Immature natural killer cell (primary cell): ENCODE measurements at places on chromosomes 5 and 9. TPM values are rescaled to one million over a fixed set of nuclear protein-coding genes. Genes with fewer than 3 reads are reported as not detected.

Gene DOCK2
- 42.4 TPM for polyA plus RNA-seq

- peak; percentile 67 for DNase-seq
- peaks cover 25% of the 10 kb centered on the region for H3K27me3 ChIP-seq
- H3K27ac ChIP-seq = peak overlapping the region; percentile 95
- peaks cover 14% of the 10 kb centered on the region for H3K36me3 ChIP-seq
- H3K4me3 ChIP-seq = peak overlapping the region; percentile 97
- peaks cover 42% of the 10 kb centered on the region for H3K4me1 ChIP-seq
Observed at GRCh38 chr5:172187118-172188032, 649 bp downstream of the STK10 start.

DNA sequence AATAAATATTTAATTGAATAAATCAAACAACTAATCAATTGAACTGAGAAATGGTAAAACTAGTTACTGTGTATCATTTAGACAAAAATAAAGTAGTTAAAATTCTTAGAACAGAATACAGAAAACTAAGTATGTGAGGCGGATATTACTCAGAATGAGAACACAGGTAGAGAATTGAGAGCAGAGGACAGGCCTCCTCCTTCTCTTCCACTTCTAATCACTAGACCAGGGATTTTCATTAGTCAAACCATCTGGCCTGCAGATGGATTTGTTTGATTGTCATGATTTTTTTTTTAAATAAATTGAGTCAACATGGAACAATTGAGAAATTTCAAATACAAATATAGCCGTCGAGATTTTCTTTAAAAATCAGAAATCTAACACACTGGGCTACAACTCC, 198.6 kb upstream of the HMHB1 start:
- no peak overlapping the region for H3K27ac ChIP-seq
- no peaks in the 10 kb centered on the region for H3K36me3 ChIP-seq
- H3K4me1 ChIP-seq = no peaks in the 10 kb centered on the region
- H3K27me3 ChIP-seq = peaks cover 2% of the 10 kb centered on the region
- no peak for DNase-seq
- H3K4me3 ChIP-seq = no peak overlapping the region

Gene JADE2
- 10.1 TPM for polyA plus RNA-seq

Gene CCL21
- polyA plus RNA-seq = not detected

Gene ZNF454
- polyA plus RNA-seq = not detected

DNA sequence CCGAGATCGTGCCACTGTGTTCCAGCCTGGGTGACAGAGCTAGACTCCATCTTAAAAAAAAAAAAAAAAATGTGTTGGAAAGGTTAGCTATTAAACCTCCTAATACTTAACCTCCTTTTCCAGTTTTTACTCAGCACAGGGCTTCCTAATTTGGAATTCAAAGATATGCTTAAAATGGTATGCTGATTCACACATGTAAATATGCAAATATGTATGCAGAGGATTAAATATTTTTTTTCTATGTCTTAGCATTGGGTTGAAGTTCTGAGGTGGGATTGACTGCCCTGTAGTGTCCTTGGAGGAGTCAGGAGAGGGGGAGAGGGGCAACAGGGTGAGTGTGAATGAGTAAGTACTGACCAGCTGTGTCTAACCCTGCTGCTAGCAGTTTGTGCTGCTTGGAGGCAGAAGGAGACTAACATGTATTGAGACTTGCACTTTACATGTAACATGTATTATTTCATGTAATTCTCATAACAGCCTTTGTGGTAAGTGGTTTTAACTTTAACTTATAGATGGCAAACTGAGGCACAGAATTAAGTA, 63.2 kb downstream of the SLC44A1 start:
- no peaks in the 10 kb centered on the region for H3K27me3 ChIP-seq
- H3K36me3 ChIP-seq = peaks cover 8% of the 10 kb centered on the region
- no peaks in the 10 kb centered on the region for H3K4me1 ChIP-seq
- no peak overlapping the region for H3K27ac ChIP-seq

DNA sequence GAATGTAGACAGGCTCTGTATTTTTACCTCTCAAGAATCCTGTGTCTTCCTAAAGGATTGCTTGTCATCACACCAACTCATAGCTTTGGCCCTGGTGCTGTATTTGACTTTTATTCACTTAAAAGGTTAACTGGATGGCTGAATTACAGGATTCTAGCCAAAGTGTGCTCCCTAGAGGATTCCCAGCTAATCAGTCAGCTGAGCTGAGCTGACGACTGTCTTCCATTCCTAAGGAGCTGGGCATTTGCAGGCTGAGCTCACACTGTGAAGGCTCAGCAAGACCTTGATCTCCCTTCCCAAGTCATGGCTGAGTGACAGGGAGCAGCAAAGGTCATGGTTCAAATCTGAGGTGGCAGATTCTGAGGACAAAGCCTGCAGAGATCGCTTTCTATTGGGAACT, 59.0 kb upstream of the PALM2AKAP2 start:
- no peak overlapping the region for H3K4me3 ChIP-seq
- H3K4me1 ChIP-seq = no peaks in the 10 kb centered on the region
- H3K27me3 ChIP-seq = no peaks in the 10 kb centered on the region
- H3K36me3 ChIP-seq = no peaks in the 10 kb centered on the region
- DNase-seq = no peak
- no peak overlapping the region for H3K27ac ChIP-seq

DNA sequence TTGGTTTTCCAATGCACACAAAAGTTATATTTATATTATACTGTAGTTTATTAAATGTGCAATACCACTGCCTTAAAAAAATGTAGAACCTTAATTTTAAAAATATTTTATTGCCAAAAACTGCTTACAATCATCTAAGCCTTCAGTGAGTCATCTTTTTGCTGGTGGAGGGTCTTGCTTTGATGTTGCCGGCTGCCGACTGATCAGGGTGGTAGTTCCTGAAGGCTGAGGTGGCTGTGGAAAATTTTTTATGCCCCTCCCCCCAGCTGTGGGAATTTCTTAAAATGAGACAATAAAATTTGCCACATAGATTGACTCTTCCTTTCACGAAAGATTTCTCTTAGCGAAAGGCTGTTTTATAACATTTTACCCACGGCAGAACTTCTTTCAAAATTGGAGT, 75.9 kb upstream of the SLC25A51 start:
- no peaks in the 10 kb centered on the region for H3K4me1 ChIP-seq
- H3K4me3 ChIP-seq = no peak overlapping the region
- H3K27ac ChIP-seq = no peak overlapping the region
- H3K36me3 ChIP-seq = no peaks in the 10 kb centered on the region
- no peaks in the 10 kb centered on the region for H3K27me3 ChIP-seq
- no peak for DNase-seq

DNA sequence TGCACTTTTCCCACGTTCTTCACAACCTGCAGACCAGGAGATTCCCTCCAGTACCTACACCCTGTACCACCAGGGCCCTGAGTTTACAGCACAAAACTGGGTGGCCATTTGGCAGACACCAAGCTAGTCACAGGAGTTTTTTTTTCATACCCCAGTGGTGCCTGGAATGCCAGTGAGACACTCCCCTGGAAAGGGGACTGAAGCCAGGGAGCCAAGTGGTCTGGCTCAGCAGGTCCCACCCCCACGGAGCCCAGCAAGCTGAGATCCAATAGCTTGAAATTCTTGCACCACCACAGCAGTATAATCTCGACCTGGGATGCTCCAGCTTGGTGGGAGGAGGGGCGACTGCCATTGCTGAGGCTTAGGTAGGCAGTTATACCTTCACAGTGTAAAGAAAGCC, 26.3 kb upstream of the SMC5 start:
- no peak for DNase-seq
- no peaks in the 10 kb centered on the region for H3K4me1 ChIP-seq
- H3K27me3 ChIP-seq = no peaks in the 10 kb centered on the region
- no peaks in the 10 kb centered on the region for H3K36me3 ChIP-seq

DNA sequence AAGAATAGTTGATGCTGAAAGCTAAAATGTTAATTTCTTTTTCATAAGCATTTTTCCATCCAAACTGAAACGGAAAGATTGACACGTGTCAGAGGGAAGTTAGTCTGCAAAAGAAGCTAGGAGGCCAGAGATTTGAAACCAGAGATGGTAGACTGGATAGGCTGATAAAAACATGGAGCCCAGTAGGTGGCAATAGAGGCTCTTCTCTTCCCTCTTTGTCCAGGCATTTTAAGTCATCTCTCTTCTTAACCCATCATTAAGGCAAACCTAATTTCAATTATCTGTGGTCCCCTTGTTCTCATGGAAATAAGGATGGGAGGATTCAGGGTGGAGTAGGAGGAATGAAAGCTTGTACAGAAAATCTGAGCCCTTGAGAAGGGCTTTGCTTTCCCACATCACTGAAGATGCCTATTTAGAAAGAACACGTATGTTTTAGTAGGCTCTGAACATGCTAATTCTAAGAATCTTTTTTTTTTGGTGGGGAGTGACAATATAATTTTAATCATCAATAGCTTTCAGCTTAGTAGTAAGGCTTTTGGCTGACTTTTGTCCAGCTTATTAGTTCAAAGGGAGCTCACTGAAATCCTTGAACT, 66.6 kb downstream of the ZNF474 start:
- no peak overlapping the region for H3K4me3 ChIP-seq
- H3K27me3 ChIP-seq = no peaks in the 10 kb centered on the region
- no peak overlapping the region for H3K27ac ChIP-seq
- H3K36me3 ChIP-seq = no peaks in the 10 kb centered on the region

DNA sequence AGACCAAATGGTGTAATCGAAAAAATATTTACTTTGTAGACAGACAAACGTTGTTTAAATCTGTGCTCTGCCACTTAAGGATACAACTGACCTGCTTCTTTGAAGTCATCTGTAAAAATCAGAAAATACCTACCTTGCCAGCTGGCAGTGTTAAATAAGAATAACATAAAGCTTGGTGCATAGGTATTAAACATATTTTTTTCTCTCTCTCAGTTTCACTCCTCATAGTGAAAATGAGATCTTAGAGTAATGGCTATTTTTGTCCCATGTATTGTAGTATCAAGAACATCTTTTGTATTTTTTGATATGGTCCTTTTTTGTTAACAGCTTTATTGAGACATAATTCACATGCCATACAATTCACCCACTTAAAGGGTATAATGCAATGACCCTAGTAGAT, 17.9 kb upstream of the RANBP17 start:
- no peak overlapping the region for H3K4me3 ChIP-seq
- DNase-seq = no peak
- H3K27me3 ChIP-seq = no peaks in the 10 kb centered on the region
- H3K36me3 ChIP-seq = no peaks in the 10 kb centered on the region

DNA sequence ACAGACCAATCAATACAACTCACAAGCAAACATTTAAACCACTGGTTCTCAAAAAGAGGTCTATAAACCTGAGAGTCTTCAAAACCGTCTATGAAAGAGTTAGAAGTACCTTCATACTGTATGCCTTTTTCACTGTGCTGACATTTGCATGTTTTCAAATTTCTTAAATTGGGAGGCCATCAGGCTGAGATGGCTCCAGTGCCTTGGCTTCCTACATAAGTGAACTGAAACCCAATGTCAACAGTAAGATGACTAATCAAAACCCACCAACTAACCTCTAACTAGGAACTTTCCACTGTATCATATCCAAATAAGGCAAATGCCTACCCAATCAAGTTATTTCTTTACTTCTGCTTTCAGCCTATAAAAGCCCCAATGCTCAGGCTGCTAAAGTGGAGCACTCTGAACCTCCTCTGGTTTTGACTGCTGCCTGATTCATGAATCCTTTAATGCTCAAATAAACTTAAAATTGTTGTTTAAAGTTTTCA, 35.1 kb downstream of the FAM13B start:
- no peaks in the 10 kb centered on the region for H3K27me3 ChIP-seq
- H3K4me3 ChIP-seq = no peak overlapping the region
- no peak overlapping the region for H3K27ac ChIP-seq
- peaks cover 43% of the 10 kb centered on the region for H3K4me1 ChIP-seq

Gene HEMGN
- 0.97 TPM for polyA plus RNA-seq

- H3K36me3 ChIP-seq = no peaks in the 10 kb centered on the region
- no peak overlapping the region for H3K27ac ChIP-seq
- no peaks in the 10 kb centered on the region for H3K4me1 ChIP-seq
- H3K27me3 ChIP-seq = peaks cover 2% of the 10 kb centered on the region
- no peak for DNase-seq
- no peak overlapping the region for H3K4me3 ChIP-seq
Observed at GRCh38 chr9:86525182-86525581, 171.0 kb upstream of the TUT7 start.

Gene LCN2
- polyA plus RNA-seq = 0.66 TPM

DNA sequence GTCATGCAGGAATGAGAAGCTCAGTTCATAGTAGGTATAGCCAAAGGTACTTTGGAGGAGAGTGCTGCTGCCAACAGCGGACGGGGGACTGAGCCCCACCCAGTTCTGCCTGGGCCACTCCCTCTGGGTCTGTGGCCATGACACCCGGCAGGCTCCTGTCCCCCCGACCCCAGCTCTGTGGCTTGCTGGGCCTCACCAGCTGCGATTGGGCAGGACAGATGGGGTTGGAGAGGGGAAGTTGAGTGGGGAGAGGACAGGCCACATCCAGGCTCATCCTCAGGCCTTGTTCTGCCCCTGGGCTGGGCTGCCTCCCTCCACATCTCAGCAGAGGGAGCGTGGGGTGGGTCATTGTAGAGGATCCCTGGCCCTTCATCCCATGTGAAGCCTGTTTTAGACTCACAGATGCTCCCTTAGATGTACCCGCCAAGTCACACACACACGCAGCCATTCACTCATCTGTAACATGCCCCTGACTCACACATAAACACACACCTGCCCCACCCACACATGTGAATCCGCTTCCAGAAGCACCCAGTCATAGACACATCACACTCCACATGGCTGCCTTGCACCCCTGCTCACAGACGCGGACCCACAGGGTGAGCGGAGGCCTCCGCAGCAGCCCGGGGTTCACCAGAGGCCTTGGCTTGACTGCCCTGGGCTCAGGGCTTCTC, 48.8 kb downstream of the NTNG2 start:
- no peak overlapping the region for H3K27ac ChIP-seq
- no peak overlapping the region for H3K4me3 ChIP-seq
- no peaks in the 10 kb centered on the region for H3K36me3 ChIP-seq
- H3K27me3 ChIP-seq = no peaks in the 10 kb centered on the region
- no peak for DNase-seq

Gene KCNV2
- not detected for polyA plus RNA-seq
